HCT116 (cell line): ENCODE measurements at places on chromosomes 4 and X.

GRCh38 chr4:26731351-26732035, 129.1 kb upstream of the STIM2 start:
- DNase-seq, result no peak

DNA sequence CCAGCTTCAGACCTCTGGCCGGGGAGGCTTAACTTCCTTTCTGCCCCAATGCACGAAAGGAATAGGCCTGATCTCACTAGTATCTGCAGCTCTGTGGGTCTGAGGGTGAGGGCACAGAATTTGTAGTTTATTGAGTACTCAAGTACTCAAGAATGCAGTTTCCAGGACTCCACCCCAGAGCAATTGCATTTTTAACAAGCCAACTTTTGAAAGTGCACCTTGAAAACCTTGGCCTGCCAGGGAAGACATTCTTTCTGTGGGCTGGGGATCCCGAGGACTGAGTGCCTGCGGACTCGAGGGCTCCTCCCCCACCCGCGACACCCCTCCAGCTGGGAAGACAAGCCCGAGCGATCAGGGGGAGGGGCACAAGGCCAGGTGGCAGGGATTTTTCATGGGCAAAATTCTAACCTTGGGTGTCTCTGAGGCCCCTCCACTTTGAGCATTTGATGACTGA, 22.4 kb downstream of the RS1 start:
- no peak for DNase-seq

GRCh38 chr4:167606551-167606950, 372.3 kb upstream of the SPOCK3 start:
- DNase-seq, result no peak

GRCh38 chrX:133981924-133982323, 3.5 kb downstream of the GPC3 start:
- DNase-seq, result no peak

- DNase-seq, result no peak
Observed at GRCh38 chr4:106864231-106864630, 171.9 kb downstream of the DKK2 start.

DNA sequence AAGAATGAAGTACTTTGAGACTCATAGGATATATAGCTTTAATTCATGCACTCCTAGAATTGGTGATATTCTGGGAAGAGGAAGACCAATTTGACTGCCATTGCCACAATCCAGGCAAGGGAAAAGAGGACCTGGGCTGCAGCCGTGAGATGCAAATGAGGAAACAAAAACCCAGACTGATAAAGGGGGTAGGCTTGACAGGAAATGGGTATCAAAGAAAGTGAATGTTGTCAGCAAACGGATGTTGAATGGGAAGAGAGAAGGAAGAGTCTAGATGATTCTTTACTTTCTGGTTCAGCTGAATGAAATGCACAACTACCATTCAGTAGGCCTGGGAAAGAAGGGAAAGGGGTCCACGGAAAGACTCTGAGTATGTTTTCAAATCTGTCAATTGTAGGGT, 17.1 kb upstream of the ARHGEF6 start:
- DNase-seq, result no peak

GRCh38 chr4:75180790-75181776, 248.2 kb downstream of the PARM1 start:
- no peak for DNase-seq

GRCh38 chr4:103137446-103137827, 37.8 kb upstream of the BDH2 start:
- no peak for DNase-seq

DNA sequence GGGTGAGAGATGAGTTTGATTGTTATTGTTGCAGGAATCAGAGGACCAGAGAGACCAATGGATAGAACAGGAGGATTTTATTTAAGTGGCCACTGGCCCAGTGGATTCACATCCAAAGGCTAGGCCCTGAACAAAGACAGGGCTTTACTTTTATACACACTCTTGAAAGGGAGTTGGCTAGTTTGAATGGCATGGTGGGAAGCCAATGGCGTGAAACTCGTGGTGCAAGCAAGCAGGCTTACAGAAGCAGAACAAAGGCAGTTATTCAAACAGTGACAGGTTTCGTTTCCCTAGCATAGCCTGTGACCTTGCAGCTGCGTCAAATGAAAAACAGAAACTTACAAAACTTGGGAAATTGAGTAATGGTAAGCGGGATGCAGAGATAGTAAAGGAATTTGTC, 110.2 kb upstream of the PRDX4 start:
- no peak for DNase-seq

DNA sequence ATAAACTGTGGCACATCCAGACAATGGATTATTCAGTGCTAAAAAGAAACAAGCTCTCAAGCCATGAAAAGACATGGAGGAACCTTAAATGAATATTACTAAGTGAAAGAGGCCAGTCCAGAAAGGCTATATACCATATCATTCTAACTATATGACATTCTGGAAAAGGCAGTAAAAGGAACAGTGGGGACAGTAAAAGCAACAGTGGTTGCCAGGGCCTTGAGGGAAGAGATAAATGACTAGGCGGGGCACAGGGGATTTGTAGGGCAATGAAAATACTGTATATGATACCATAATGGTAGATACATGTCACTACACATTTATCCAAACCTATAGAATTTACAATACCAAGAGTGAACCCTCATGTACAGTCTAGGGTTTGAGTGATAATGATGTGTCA, 115.3 kb downstream of the ATP8A1 start:
- no peak for DNase-seq

- DNase-seq, result no peak
Observed at GRCh38 chrX:124665621-124666400, 319.4 kb downstream of the SH2D1A start.

DNA sequence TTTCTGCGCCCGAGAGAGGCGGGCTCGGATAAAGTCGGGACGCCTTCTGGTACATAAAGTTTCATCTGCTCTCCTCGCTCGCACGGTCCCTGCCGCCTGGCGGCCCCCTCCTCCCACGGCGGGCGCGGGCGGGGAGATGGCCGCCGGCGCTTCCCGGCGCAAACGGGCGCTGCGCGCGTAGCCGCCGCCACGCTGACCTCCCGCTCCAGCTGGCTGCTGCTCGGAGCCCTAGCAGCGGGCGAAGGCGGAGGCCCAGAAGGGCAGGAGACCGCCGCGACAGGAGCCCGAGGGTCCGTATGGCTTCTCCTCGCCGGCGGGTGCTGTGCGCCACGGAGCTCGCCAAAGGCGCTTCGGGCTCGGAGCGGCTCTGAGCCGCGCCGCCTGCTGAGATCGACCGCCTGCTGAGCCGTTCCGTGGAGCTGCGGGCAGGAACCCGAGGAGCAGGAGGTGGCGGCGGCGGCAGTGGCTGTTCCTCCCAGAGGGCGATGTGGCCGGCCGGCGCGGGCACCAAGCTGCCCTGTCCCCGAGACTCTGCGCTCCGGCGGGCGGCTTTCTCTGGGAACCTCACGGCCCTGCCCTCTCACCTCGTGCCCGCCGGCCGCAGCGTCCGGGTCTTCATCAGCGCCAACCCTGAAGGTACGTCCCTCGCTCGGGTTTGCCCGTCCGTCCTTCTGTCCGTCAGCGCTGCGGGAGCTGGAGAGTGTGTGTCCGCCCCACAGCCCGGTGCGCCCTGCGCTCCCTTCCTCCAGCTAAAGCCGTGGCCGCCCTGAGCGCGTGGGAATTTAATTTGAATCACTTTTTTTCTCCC, at the start of gene NWD2:
Gene NWD2, plus strand, starts transcription at position 161 of the 808 bp plus-strand sequence. Its CDS starts 325 bp downstream, at position 486.
- DNase-seq, result no peak

GRCh38 chr4:139562067-139562684, 6.2 kb upstream of the SETD7 start:
- DNase-seq, result no peak

GRCh38 chrX:56233100-56233499, 944 bp downstream of the KLF8 start:
- no peak for DNase-seq

DNA sequence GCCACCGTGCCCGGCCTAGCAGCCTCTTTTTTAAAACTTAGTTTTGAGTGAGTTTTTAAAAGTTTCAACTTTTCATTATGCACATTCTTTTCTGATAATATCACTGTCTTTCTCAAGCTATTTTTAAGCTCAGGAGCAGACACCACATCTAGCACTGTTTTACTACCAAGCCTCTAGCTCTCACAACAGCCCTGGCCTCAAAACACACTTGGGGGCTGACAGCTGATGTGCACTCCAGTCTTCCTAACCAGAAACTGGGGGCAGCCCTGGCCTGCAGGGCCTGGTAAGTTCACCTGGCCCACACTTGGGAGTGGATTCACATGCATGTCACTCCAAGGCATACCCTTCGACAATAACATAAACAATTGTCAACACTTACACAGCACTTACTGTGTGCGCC, 34.0 kb downstream of the CENPU start:
- no peak for DNase-seq

- DNase-seq, result peak; percentile 12
Observed at GRCh38 chrX:44244008-44244407, 99.5 kb downstream of the EFHC2 start.

DNA sequence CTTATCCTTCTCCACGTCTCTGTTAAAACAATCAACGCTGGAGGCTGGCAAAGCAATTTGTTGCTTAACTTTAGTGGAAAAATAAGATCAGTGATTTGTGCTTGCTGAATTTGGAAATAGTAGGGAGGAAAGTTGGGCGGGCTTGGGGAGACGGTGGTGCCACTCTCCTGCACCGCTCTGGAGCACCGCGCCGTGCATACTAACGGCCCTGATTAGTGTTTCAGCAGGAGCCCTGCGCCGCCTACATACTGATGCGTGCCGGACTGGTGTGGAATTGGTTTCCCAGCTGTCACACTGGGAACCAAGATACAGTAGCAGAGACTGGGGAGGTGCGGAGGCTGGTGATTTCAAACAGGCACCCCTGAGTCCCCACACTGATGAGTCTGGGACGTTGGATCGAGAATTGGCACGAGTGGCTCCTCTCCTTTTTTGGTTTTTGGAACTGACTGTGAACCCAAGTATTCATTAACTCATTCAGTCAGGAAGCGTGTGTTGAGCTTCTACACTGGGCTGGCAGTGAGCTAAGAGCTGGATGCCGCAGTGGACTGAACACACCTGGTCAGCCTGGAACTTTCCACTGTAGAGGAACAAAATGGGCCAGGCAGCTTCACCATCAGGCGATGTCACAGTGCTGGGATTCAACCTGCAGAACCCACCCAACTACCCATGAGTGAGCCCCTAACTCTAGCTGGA, 29.0 kb upstream of the PSAPL1 start:
- DNase-seq, result no peak

GRCh38 chr4:139241086-139241783, 38.8 kb downstream of the MGARP start:
- DNase-seq, result no peak

DNA sequence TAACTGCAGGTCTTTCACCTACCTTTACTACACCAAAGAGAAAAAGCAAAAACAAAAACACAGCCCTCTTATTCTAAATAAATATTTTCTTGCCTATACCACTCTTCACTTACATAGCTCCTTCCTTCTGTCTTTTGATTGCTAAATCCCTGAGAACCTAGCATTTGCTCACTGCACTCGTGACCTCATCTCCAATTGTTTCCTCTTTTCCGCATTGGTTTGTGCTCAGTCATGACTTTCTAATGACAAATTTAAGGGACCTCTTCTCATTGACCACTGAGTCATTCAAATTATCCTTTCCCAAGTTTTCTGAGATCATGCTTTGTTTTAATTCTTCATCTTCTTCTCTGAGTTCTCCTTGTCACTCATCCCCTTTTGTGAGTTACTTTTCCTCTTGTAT, 1697.1 kb downstream of the STIM2 start:
- DNase-seq, result no peak

DNA sequence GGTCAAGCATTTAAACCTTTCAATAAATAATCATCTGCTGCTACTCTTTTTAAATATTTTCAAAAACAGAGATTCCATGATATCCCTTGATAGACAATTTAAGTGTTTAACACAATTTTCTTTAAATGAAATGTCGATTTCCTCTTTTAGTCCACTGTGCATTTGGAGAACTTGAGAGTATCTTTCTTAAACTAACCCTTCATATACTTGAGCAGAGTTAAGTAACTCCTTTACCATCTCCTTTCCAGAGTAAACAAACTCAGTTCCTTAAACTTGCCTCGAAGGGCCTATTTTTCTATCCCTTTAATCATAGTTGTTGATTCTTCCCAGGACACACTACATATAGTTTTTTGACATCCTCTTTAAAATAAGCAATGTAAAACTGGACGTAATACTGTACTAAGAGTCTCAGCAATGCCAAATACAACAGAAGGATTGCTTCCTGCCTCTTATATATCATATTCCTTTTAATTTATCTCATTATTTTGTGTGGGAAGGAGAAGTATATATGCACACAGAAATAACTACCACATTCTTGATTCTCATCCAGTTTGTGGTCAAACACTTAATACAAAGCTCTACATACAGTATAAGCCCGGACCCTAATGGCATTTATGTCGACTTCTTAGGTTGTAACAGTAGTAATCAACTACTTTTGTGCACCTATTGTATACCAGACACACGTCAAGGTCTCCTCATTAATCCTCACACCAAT, 22.8 kb downstream of the RAB28 start:
- no peak for DNase-seq

DNA sequence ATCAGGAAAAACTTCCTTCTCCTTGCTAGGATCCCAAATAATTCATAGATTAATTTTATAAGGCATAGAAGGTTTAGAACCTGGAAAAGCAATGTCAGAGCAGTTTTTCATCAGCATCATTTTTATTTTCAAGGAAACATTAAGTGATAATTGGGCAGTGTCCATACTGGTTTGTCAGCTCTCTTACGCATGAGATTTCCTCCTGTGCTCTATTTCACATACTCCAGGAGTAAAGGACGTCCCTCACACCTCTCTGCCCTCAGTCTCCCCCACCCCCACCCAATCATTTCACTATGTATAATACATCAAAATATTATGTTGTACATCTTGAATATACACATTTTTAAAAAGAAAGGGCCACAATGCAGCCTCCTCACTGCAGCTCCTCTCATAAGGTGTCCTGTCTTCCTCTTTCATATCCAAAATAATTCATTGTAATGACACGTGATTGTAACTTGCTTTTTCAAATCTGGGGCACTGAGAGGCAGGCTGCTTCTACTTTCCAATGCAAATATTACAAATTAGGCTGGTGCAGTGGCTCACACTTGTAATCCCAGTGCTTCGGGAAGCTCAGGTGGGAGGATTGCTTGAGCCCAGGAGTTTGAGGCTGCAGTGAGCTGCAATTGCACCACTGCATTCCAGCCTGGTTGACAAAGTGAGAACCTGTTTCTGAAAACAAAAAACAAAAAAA, 34.4 kb downstream of the ARHGEF38 start:
- DNase-seq, result no peak

GRCh38 chr4:148999924-149000323, 557.7 kb upstream of the NR3C2 start:
- DNase-seq, result no peak

DNA sequence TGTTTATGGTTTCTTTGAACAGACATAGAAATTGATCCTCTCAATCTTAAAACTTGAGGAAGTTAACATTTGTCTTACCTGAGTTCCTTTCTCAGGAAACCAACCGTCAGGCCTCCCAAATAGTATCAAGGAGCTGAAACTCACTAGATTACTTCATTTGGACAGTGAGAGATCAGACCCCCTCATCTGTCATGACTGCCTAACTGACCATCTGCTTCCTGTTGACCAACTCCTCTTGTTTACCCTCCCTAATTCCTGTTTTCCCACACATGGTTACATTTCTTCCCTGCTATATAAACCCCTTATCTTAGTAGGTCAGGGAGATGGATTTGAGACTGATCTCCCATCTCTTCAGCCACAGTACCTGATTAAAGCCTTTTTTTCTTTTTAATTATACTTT, 46.2 kb upstream of the NMU start:
- no peak for DNase-seq
